ENCODE measurements at places on chromosomes 16 and 17.

GRCh38 chr16:58343562-58343961, 48.7 kb upstream of the GINS3 start:
- DNase-seq = no peak

DNA sequence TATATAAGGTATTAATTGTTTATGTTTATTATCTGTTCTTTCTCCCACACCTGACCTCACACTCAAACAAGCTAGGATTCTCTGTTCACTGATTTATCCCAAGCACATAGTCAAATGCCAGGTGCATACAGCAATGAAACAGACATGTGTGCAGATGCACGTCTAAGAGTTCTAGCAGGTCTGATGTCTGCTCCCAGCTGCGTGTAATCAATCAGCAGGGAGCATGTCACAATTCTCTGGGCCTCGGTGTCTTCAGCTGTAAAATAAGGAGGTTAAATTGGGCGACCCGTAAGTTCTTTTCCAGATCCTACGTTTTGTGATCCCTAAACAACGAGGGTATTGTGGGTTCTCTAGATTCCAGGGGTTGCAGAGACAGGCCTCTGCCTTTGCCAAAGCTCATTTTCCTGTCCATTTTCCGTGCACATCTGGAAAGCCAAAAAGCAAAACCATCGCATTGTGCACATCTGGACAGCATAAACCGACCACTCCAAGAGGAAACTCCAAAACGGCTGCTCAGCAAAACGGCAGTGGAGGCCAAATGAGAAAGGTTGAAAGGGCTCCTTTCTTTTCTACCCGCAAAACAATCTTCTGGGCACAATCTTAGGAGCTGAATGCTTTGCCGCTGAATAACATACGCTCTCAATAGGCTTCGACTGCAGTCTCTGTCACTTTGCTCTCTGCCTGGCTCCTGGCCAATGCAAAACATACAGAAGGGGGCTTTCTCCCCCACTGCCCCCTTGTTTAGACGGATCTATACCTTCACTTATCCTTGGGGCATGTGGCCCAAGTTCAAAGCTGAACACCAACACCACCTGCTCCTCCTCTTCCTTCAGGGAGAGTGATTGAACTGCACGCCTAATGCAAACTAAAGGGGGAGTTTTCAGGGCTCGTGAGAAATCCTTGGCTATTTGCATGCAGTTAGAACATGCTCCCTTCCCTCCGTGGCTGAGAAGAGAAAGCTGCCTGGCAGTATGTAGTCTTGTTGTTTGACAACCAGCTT, 426.3 kb downstream of the SLC39A11 start:
- no peak for DNase-seq

DNA sequence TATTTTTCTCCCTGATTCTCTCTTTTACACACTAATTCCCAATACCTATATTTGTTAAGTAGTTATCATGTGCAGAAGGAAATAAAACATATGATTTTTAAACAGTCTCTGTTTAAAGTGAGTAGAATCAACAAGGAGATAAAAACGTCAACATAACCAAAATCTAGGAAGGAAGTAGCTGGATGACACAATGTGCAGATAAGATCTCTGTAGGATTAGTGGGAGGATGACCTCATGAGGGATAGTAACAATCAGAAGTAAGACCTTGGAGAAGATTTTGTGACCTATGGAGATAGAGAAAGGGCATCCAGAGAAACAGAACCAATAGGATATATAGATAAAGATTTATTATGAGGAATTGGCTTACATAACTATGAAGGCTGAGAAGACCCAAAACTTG, 262.6 kb upstream of the CDH11 start:
- no peak for DNase-seq

DNA sequence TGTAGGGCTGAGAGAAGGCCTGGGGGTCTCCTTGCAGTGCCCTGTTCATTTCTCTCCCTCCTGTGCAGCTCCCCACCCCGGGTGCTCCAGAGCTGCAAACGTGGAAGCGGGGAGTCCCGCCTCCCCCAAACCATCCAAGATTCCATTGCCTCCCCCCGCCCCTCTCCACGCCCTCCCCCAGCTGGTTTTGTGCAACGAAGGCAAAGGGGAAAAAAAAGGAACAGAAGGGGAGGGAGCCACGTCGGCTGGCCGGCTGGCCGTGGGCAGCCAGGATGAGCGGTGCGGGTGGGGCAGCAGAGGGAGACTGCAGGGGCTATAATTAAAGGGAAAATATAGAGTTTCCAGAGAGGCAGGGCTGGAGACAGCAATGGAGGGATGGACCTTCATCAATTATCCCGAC, 1.7 kb upstream of the COL1A1 start:
- no peak for DNase-seq

- no peak for DNase-seq
Observed at GRCh38 chr17:47244697-47245096, 8.9 kb upstream of the ITGB3 start.

DNA sequence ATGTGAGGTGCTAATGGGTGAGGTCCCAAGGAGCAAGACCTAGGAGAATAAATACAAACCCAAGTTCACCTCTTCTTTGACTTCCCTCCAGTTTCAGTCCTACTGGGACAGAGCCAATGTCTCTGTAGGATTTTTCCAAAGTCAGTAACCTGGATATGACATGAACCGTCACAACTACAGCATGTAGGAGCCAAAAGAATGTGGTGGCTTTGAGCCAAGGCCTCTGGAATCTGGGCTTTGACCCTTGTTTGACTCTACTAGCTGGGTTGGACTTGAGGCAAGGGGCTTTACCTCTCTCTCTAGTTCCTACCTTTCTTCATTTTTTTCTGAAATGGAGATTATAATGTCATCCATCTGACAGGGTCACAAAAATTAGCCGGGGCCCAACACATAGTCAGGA, 91.4 kb downstream of the CACNG3 start:
- no peak for DNase-seq

GRCh38 chr17:57766318-57766943, 21.3 kb upstream of the CCDC182 start:
- DNase-seq = no peak

GRCh38 chr17:45992175-45992574, 6.9 kb upstream of the STH start:
- no peak for DNase-seq

DNA sequence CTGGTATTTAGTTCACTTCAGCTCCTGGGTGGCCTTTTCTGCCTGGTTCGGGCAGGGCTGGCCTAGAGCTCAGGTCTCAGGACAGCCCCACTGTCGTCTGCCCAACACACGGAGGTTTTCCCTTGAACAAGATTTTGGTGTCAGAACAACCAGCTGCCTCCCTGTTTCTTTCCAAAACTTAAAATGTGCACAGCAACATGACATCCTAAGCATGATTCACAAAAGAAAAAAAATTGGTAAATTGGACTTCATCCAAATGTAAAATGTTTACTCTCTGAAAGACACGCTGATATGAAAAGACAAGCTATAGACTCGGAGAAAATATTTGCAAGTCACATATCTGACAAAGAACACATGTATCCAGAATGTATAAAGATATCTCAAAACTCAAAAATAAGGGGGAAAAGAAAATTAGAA, 197.8 kb upstream of the CHMP6 start:
- no peak for DNase-seq

DNA sequence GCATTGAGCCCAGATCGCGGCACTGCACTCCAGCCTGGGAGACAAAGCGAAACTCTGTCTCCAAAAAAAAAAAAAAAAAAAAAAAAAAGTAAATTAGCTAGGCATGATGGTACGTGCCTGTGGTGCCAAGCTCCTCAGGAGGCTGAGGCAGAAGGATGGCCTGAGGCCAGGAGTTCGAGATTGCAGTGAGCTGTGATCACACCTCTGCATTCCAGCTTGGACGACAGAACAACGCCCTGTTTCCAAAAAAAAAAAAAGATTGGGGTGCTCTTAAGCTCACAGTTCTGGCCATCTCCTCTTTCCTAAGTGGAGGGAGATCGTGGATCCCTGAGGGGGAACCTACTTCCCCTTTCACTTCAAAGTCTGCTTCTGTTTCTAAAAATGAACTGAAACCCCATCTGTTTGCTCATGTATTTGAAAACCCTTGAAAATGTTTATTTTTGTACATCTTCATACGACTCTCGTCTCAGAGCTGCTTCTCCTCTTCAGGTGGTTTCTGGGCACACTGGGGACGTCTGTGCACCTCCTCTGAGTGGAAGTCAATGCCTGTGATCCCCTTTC, 138.8 kb downstream of the PRKCA start:
- DNase-seq = no peak

DNA sequence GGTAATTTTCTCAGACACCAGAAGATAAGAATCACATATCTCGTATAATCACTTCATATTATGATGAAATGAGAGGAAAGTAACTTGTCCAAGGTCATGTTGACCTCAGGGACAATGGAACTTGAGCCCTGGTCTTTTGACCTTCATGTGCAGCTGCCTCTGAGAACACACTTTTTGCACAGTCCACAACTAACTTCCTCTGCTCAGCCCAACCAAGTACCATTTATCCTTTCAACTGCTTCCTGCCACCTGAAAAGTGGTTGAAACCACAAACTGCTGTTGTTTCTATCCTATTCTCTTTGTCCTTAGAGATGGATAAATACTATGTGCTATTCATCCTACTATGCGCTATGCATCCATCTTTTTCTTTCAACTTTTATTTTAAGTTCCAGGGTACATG, 2.3 kb upstream of the CCL1 start:
- no peak for DNase-seq

- no peak for DNase-seq
Observed at GRCh38 chr16:9437115-9437514, 345.7 kb downstream of the HAPSTR1 start.

GRCh38 chr16:58205276-58206036, 7.5 kb upstream of the CSNK2A2 start:
- DNase-seq = no peak

DNA sequence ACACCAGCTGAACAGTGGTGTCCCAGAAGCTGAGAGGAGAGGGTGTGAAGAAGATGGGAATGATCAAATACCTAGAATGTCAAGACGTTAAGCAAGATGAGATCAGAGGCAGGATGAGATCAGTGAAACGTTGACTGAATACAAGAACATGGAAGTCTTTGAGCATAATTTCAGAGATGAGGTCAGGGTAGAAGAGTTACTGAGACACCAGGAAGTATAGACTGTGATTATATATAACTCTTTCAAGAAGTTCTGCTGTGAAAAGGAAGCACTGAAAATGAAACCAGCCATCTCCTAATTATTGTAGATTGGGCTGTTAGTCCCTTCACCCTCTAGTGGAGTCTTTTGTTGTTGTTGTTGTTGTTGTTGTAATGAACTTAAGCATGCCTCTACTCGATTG, 9.1 kb downstream of the SHCBP1 start:
- DNase-seq = no peak

GRCh38 chr17:42284024-42284369, 4.3 kb upstream of the STAT5A start:
- no peak for DNase-seq

GRCh38 chr17:59002848-59003247, 103.8 kb downstream of the TRIM37 start:
- no peak for DNase-seq

DNA sequence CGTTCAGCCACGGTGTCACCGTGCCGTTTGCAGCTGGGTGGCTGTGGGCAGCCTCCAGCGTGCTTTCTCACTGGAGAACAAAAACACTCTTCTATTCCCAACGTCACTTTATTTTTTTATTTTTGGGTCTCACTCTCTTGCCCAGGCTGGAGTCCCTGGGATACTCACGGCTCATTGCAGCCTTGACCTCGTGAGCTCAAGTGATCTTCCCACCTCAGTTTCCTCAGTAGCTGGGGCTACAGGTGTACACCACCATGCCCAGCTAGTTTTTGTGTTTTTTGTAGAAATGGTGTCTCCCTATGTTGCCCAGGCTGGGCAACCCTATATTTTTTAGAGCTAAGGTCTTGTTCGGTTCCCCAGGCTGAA, 34.4 kb upstream of the ZC3H18 start:
- no peak for DNase-seq

DNA sequence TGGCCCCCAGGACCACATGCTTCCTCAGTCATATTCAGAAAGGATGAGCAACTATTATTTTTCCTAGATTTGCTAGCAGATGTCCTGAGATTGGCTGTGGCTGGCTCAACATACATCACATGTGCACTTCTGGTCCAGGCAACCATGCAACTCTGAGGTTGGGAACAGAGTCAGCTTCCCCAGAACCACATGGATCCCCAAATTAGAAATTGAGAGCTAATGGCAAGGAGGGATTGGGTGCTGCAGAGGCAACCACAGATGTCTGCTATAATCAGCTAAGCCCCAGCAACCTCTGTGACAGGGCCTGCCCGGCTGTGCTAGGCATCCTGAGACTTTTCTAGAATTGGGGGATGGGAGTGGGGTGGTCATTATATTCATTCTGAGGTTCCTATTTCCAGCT, 33.8 kb upstream of the CLEC18A start:
- DNase-seq = no peak

DNA sequence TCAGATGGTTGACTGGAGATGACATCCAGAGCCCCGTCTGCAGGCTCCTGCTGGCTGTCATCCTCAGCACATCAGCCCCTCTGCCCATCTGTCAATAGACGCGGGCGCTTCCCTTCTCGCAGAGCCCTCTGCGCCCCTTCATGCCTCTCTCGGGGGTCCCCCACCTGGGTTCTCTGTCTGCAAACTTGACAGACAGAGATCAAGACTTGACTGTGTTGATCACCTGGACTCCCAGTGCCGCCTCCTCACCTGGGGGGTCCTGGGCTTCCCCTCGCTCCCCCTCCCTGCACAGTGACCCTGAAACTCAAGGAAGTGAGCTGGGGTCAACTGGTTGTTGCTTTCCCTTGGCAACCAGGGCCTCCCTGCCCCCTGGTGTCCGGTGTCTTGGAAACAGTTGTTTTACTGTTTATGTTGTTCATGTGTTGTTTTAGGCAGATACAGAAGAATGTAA, 31.9 kb downstream of the RNF213 start:
- DNase-seq = no peak

DNA sequence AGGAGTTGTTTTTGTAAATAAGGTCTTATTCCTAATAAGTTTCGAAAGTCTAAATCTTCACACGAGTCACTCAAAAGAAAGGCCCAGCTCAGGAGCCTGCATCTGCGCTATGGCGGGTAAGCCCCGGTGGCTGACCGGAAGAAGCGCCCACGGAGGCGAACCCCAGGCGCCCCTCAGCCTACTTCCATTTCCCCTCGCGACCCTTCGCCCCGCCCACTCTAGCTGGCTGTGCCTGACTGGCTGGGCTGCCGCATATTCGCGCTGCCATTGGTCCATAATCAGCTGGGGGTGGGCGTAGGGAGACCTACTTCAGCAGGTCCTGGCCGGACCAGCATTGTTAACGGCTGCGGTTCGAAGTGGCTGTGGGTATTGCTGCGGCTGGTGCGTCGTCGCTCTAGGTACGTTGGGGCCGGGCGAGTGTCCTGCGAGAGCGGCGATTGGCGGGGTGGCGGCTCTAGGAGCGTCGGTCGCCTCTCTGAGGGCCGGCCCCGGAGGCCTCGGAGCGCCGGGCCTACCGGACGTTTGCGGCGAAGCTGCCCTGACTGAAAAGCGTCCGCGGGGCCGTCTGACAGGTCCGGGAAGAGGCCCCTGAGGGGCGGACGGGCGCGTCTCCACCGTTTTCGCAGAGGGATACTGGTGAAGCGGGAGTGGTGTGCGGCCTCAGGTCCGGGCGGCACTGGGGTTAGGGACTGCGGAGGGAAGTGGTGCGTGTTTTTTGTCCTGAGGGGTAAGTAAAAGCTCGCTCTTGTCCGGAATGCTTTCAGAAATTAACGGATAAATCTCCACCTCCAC, at the start of gene ATF7IP2:
ATF7IP2 (plus strand) TSS at position 337 of the 792 bp plus-strand sequence. CDS start 44,560 bp downstream, outside the sequence.
- DNase-seq = no peak

GRCh38 chr16:87465306-87465705, 27.5 kb downstream of the ZCCHC14 start:
- DNase-seq = no peak
